ENCODE measurements at places on chromosomes 16 and 17.

DNA sequence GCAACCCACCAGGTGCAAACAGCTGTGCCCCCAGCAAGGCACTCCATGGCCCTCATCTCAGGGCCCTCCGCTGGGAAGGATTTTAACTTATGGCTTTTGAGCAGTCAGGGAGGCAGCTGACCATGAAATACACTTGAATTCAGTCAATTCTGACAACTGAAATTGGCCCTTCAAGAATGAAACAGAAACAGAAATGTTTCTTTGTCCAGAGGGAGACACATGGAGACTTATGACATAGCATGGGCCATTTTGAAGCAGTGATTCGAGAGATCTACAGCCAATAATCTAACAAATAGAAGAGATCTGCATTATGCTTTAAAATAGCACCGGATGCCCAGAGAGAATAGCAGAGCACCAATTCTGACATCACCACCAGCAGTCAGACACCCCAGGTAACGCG is 7.5 kb downstream of the CACNG1 start:
- DNase-seq: no peak

DNA sequence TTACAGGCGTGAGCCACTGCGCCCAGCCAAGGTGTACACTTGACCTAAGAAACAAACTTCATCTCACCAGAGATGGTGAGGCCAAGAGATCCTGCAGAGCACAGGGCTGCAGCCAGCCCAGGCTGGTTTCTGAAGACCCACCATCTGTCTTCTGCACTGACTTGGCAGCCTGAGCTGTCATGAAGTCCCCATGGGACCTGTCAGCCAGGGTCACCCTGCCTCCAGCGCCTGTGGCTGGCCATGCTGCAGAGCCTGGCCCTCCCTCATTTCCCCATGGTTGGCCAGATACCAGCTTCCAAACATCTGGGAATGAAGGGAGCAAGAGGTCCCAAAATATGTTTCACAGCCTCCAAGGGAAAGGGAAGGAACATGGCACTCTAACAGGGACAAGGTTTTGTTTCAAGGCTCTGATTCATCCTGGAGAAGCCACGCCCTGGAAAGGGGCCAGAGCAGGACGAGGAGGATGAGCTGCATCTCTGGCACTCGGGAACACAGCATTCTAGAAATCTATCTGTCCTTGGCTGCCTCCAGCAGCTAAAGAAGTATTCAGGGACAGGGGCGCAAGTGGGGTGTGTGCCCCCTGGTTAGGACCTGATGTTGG is 45.3 kb downstream of the DDX19A start:
- DNase-seq: no peak

DNA sequence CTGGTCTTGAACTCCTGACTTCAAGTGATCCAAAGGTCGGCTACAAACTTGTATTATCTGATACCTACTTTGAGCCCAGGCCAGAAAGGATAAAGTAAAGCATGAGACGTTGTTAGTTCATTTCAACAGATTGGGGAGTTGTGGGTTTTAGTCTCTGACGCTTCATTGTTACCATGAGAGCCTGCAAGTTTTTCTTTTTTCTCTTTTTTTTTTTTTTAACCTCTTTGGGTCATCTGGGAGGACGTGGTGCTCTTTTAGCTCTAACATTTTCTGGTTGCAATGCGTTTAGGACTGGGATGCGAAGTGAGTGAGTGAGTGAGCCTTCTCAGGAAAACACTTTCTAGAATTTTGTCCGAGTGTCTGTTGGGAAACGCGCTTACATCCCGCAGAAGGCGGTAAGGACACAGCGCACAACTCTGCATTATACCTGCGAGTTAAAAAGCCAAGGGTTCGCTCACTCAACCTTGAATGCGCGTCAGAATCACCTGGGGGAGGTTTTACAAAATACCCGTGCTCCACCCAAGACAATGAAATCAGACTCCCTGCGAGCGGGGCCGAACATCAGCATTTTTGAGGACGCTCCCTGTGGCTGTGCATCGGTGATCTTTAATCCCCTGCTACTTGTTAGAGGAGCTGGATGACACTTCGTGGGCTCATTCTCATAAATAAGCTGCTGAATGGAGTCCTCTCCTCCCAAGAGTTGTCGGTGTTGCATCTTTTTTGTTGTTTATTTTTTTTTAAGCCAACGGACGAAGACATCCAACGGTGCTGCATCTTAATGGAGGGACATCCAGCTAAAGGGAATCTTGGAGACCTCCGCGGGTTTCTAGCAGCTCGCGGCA is 629 bp upstream of the RNF135 start:
- no peak for DNase-seq

- no peak for DNase-seq
Observed at GRCh38 chr17:49508866-49509587, 13.9 kb downstream of the NGFR start.

DNA sequence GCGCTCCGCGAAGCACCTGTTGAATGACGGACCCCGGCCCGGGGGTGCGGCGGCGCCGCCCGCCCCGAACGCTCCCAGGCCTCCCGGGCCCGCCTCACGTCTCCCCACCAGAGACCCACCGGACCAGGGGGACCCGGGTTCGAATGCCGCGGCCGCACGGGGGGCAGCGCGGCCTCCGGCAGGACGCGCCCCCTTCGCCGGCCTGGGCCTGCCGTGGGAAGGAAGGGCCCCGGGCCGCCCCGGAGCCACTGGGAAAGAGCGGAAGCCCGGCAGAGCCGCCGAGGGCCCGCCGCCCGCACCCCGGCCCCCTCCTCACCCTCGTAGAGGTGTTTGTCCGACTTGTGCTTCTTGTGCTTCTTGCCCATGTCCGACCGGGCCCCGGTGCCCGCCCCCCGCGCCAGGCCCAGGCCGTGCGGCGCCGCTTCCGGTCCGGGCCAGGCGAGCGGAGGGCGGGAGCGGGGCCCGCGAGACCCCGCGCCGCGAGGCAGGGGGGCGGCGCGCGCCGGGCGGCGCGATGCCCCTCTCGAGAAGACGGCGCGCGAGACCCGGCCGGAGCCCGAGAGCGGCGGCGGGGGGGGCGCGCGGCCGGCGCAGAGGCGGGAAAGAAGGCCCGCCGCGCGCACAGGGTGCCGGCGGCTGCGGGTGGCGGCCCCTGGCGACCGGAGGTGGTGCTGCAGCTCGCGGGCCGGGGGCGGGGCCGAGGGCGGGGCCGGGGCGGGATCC is at the start of gene BRD7:
TSS of gene BRD7 (minus strand) at position 579 of the 723 bp plus-strand sequence. CDS start at position 365, 214 bp downstream.
- DNase-seq: no peak

Measured in NCI-H2081 treated with DMSO at 0.1 percent for 48 hours (cell line).